ENCODE measurements at places on chromosomes 1 and 21.

DNA sequence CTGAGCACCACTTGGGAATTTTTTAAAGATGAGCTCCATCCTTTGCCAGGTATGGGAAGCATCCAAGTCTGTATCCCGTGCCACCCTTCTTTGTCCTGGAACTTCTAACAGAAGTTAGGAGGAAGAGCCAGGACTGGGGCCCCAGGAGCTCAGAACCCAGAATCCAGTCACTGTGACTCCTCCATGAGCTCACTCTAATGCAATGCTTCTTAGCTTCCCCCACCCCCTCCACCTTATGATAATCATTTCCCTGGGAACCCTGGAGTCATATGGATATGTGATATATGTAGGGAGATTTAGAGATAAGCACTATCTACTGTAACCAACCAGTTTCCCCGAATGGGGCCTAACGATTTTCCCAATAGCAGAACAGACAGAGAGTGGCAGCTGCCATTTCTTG lies 758 bp upstream of the SPRR5 start:
- no peak for DNase-seq

DNA sequence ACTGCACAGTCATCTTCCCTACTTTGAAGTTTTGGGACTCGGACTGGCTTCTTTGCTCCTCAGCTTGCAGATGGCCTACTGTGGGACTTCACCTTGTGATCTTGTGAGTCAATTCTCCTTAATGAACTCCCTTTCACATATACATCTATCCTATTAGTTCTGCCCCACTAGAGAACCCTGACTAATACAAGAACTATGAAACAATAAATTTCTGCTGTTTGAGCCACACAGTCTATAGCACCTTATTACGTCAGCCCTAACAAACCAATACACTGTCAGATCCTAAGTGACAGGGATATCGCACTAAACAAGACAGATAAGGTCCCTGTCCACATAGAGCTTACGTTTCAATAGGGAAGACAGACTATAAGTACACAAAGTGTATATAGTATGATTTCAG lies 120.1 kb downstream of the PLPP3 start:
- no peak for DNase-seq

DNA sequence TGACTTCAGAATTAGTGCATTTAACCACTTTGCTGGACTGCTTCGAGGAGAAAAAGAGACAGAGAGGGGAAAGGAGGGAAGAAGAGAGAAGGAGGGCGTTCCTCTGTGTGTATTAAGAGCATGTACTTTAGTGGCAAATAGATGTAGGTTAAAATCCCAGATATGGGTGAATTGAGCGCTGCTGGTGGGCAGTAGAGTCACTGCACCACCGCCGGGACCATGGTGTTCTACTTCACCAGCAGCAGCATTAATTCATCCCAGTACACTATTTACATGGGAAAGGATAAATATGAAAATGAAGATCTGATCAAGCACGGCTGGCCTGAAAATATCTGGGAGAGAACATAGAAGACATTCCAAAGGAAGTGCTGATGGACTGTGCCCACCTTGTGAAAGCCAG lies 20.9 kb upstream of the PPIE start:
- DNase-seq: no peak

DNA sequence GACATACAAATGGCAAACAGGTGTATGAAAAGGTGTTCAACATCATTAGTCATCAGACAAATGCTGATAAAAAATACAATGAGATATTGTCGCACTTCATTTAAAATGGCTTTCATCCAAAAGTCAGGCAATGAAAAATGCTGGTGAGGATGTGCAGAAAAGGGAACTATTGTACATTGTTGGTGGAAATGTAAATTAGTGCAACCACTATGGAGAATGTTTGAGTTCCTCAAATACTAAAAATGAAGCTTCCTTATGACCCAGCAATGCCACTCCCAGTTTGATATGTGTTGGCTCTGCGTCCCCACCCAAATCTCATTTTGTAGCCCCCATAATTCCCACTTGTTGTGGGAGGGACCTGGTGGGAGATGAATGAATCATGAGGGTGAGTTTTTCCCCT lies 309.7 kb upstream of the ZRANB2 start:
- no peak for DNase-seq

- no peak for DNase-seq
These were observed 895.0 kb upstream of the B3GALT2 start for GRCh38 chr1:194081444-194081843.

- DNase-seq: no peak
These were observed 1.0 kb downstream of the EGLN1 start for GRCh38 chr1:231420959-231421545.

GRCh38 chr1:244096066-244096610 lies 45.1 kb downstream of the ZBTB18 start:
- DNase-seq: no peak

DNA sequence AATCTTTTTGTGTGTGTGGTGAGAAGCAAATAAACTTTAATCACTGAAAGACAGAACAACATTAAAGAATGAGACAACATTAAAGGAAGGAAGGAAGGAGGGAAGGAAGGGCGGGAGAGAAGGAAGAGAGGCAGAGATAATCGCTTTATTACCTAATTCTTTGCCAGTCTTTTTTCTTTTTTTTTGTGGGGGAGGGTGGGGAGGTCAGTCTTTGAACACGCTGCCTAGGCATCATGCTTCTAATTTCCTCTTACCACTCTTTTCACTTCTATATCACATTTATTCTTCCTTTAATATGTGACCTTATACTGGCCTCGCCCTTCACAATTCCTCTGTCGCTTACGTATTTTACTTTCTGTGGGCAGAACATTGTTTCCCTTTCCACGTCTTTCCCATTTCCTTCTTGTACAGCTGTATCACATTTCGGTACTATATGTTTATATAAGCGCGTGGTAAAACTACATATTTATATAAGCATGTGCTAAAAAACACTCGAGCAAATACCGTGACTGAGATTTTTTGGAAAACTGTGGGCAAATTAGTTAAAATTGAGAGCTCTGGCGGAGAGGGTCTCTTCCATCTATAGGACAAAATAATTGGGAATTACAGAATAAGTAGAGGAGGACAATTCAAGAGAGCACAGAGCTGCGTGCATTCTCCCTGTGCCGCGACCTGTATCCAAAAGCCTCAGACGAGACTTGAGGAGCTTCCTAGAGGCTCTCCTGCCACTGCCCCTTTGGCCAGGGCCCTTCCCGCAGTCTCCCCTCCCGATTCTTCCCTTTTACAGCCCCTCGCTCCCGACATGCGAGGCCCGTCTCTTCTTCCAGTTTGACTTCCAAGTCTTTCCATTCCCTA lies 823 bp upstream of the PRKAA2 start:
- DNase-seq: no peak

GRCh38 chr1:206896261-206896660 lies 982 bp upstream of the IL24 start:
- DNase-seq: no peak

DNA sequence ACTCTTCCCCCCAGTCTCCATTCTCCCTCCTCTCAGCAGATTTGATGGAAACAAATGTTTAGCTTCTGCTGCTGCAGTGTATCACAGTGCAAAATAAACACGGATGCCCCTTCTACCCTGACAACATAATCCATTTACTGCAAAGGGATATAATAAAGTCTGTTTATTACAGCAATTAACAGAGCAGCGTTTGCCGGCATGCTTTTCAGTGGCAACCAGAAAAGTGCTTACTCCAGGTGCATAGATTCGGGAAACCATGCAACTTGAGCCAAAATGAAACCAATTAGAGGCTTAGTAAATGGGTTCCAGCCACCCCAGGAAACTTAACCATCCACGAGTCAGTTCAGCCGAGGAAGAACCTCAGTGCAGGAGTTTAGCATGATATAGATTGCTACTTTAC lies 12.9 kb upstream of the LEMD1 start:
- DNase-seq: no peak

- DNase-seq: no peak
These were observed 705 bp downstream of the KHDRBS1 start for GRCh38 chr1:32014199-32014947.

DNA sequence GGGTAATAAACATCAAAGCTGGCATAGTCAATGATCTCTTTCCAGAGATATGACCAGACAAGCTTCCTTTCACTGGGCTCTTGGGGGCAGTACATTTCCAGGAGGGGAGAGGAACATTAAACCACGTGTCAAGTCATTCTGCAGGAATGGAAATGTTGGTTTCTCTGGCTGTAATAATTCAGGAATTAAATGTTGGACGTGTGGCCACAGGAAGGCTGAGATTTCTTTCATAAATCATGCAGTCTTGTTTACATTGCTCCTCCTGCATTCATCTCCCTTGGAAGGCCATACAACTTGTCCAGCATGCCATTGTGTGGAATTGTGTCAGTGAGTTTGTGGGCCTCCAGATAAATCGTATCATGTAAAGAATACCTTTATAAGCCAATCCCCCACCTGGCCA lies 259.2 kb downstream of the ADGRL2 start:
- no peak for DNase-seq

DNA sequence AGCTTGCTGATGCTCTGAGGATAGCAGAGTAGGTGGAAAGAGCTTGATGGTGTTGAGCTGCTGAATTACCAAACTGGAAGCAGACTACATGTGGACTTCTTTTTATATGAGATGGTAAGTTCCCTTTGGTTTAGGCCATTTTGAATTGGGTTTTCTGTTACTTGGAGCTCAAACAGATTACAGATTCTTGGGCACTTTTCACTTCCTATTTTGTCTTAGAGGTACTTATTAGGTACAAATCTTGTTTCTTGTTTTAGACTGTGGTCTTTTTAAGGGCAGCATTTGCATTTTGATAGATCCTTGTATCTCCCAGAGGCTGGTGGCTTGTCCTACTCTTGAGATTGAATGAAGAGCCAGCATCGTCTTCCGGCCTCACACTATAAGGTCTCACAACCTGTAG lies 70.2 kb downstream of the GADD45A start:
- DNase-seq: no peak

GRCh38 chr1:60088620-60089155 lies 15.1 kb upstream of the C1orf87 start:
- DNase-seq: no peak

GRCh38 chr1:171313319-171313834 lies 606 bp upstream of the FMO4 start:
- DNase-seq: no peak

GRCh38 chr1:62941780-62942179 lies 157.8 kb downstream of the ATG4C start:
- no peak for DNase-seq

DNA sequence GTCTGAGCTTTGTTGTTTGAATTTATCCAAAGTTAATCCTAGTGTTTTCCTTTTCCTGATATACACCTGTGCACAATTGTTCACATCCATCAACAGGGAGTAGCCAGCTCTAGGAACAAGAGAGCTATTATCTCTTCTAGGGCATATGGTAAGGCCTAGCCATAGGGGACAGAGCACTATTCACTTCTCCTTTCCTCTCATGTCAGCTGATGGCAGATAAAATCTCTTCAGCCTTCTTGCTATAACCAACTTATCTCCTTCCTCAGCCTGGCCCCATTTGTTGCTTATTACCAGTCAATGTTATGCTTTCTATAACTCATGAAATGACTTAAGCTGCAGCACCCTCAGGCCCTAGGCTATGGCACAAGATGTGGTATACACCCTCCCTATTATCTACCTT lies 38.9 kb downstream of the PATJ start:
- DNase-seq: no peak

GRCh38 chr21:33264561-33264960 lies 1.6 kb upstream of the IL10RB start:
- DNase-seq: no peak

- DNase-seq: no peak
These were observed 2.3 kb downstream of the ZZZ3 start for GRCh38 chr1:77680173-77680572.

GRCh38 chr1:170619241-170620028 lies 44.5 kb upstream of the PRRX1 start:
- no peak for DNase-seq

- no peak for DNase-seq
These were observed 32.7 kb downstream of the C8B start for GRCh38 chr1:56933161-56933560.

- no peak for DNase-seq
These were observed 44.1 kb downstream of the KIF26B start for GRCh38 chr1:245198748-245199516.

- no peak for DNase-seq
These were observed 16.4 kb downstream of the PBX1 start for GRCh38 chr1:164575356-164575886.

DNA sequence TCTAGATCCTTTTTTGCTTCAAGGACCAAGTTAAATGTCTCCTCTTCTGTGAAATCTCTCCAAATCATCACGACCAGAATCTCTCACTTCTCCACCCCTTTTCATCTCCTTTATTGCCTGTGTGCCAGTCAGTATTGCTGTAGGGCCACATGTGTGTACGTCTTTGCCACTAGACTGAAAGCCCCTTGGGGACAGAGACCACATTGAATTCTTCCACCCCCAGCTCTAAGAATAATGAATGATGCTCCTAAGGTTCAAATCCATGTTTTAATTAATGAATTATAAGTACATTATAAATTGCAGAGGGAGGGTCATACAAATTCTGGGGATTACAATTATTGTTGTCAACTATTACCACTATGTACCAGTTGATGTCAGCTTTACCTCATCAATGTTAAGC lies 343.8 kb downstream of the USP25 start:
- DNase-seq: no peak

DNA sequence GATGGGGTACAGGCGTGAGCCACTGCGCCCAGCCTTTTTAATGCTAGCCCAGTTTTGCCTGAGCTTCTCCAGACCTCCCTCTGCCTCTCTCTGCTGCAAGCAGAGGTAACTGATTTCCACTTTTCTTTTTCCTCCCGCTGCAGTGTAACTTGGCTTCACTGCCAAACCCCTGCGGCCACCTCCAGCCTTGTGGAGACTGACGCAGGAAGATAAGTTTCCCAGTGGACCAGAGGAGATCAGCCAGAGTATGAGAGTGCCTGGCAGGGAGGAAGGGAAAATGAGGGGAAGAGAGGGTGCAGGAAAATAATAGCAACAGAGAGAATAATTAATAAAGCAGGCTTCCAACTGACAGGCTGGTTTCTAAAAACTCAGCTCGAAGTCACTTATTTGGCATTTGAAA lies 143.7 kb downstream of the PCNX2 start:
- DNase-seq: no peak

GRCh38 chr1:170290991-170291390 lies 145.2 kb downstream of the NTMT2 start:
- no peak for DNase-seq

GRCh38 chr1:206082831-206083695 lies 30.1 kb downstream of the RHEX start:
- no peak for DNase-seq

Data from GM04503 (cell line).